NCI-H524 treated with DMSO at 0.1 percent for 48 hours (cell line): ENCODE measurements at places on chromosomes 12 and 14.

DNA sequence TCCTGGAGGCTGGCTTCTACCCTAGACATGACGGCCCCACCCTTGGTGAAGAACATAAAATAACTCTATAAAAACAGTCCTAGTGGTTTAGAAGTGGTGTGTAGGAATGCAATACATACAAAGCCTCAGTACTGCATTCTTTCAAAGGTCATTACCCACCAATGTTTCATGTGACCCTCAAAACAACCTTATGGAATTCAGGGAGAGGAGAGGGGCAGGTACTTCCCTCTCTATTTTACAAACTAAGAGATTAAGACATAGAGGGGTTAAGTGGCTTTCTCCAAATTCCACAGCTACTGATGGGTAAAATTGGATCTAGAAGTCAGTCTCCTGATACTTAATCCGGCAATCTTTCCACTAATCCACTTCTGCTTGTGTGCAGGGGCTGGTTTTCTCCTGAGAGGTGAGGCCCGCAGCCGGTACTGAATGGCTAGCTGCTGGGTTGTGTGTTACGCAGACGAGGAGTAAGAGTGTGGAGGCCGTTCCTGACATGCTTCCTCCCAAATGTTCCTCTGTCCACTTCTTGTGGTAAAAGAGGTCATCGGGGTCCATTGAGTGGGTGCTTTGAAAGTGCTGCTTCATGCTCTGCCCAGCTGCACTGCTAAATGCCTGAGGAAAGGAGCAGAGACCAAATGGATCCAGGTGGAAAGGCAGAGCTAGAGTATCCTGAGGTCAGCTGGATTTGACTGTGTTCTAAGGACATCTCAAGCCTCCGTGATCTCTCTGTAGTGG lies 16.2 kb downstream of the SLC7A8 start:
- no peak for DNase-seq

DNA sequence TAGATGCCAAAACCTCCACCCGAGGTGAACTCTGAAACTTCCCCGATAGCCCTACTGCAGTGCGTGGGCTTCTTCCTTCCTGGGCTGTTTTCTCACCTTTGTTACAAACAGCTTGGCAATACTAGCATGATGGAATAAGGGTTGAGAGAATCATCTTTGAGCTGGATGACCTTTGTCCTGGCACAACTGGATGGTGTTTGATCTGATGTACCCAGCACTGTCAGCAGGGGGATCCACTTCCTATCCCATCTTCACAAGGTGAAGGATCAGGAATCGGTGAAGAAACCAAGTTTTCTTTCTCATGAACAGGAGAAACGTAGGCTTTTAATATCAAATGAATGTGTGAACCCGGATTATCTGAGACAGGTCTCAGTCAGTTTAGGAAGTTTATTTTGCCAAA lies 19.5 kb upstream of the LRRC10 start:
- no peak for DNase-seq

- DNase-seq: no peak
These were observed 24.7 kb upstream of the BEGAIN start for GRCh38 chr14:100611811-100612480.

- DNase-seq: no peak
These were observed 81.2 kb upstream of the OVCH1 start for GRCh38 chr12:29578731-29579130.
